T1000 (cell line): ENCODE measurements at places on chromosomes 7 and 10.

DNA sequence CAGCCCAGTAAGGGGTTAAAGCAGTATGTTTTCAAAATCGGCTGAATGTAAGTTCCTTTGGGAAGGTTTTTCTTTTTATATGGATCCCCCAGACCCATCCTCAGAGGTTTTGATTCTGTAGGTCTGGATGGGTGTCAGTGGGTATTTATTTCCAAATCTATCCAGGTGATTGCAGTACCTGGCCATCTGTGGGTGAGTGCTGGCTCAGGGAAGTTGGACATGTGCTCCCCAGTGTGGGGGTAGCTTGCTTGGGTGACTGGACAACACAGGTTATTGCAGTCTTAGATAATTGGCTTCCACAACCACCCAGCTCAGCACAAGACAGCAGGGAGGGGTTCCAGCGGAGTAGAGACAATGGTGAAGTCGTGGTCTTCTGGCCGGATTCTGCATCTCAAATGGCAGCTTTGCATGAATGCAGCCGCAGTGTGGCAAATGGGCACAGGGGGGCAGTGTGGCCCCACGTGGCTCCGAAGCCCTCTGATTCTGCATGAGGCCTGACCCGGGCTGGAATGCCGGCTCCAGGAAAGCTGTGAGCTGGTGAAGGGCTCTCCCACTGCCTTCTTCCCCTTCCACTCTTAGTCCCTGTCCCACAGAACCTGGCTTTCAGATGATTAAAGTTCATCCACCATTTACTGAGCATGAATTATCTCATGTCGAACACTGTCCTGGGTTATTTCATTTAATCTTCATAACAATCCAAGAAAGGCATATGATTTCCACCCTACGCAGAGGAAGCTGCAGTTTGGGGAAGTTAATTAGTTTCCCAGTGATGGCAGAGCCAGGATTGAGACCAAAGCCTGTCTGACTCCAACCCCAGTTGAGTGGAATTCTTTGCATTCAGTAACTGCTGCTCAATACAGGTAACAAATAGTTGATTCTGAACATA, 64.5 kb upstream of the SYPL1 start:
- DNase-seq, result peak; percentile 61

- DNase-seq, result no peak
Measured at GRCh38 chr7:112058686-112059085, 147.5 kb downstream of the DOCK4 start.

GRCh38 chr10:70672165-70673042, at the start of gene ADAMTS14:
Gene ADAMTS14, plus strand, starts transcription at chr10:70672506. Its CDS starts 297 bp downstream, at chr10:70672803.
- peak; percentile 26 for DNase-seq

- DNase-seq, result no peak
Measured at GRCh38 chr10:7804741-7805140, 13.6 kb upstream of the TAF3 start.

GRCh38 chr7:127177156-127177555, 75.6 kb downstream of the GRM8 start:
- DNase-seq, result no peak

- no peak for DNase-seq
Measured at GRCh38 chr10:119341459-119342301, 134.3 kb downstream of the GRK5 start.

- DNase-seq, result no peak
Measured at GRCh38 chr7:6271060-6271658, 1.3 kb downstream of the CYTH3 start.

DNA sequence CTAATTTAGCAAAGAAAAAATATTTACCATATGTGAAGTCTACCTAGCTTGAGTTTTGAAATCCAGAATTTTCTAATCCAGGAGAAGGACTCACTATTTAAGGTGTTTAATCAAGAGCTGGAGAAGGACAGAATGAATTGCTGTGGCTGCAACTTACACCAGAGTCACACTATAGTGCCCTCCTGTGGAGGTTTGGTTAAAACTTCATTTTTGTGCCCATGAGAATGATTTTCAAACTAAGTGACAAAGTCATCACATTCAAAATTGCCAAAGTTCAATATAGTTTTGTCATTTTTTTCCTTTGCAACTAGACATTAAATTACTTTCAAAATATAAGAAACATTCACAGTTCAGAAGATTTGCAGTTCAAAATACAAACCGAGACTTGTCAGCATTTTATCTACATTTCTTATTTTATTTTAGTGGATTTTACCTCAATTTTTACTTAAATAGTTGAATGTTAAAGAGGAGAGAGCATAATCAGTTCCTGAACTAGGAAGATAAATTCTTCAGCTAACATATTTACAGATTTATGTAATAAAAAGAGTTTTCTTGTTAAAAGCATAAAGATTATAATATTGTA, 70.7 kb downstream of the CABCOCO1 start:
- no peak for DNase-seq

- DNase-seq, result no peak
Measured at GRCh38 chr10:55146032-55146431, 345.0 kb upstream of the PCDH15 start.

DNA sequence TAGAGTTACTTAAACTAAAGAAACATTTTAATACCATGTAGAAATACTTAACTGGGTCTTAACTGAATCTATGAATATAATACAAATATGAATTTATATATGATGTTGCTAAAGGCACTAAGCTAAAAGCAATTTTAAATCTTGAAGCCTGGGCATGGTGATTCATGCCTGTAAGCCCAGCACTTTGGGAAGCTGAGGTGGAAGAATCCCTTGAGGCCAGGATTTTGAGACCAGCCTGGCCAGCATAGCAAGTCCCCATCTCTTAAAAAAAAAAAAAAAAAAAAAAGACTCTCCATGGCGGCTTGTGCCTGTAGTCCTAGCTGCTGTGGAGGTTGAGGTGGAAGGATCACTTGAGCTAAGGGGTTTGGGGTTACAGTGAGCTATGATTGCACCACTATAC, 95.3 kb downstream of the CCSER2 start:
- no peak for DNase-seq

DNA sequence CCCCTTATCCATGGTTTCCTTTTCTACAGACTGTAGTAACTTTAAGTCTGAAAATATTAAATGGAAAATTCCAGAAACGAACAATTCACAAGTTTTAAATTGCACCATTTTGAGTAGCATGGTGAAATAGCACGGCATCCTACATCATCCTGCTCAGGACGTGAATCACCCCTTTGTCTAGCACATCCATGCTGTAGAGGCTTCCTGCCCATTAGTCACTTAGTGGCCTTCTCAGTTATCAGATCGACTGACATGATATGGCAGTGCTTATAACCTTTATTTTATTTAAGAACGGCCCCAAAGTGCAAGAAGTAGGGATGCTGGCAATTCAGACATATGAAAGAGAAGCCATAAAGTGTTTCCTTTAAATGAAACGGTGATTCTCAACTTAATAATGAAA, 82.7 kb downstream of the CPXM2 start:
- DNase-seq, result no peak

DNA sequence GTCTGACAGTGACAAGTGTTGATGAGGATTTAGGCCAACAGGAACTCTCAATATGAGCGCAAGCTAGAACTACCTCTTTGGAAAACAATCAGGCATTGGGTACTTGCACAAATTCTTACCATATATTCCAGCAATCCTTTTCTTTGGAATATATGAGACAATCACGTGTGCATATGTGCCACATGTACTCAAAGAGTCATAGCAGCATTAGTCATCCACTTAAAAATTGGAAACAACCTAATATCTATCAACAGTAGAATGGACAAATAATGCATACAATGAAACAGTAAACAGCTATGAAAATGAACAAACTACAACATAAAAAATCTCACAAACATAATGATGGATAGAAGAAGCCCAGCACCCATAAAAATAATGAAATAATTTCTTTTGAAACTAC, 179.7 kb downstream of the GLI3 start:
- DNase-seq, result no peak

DNA sequence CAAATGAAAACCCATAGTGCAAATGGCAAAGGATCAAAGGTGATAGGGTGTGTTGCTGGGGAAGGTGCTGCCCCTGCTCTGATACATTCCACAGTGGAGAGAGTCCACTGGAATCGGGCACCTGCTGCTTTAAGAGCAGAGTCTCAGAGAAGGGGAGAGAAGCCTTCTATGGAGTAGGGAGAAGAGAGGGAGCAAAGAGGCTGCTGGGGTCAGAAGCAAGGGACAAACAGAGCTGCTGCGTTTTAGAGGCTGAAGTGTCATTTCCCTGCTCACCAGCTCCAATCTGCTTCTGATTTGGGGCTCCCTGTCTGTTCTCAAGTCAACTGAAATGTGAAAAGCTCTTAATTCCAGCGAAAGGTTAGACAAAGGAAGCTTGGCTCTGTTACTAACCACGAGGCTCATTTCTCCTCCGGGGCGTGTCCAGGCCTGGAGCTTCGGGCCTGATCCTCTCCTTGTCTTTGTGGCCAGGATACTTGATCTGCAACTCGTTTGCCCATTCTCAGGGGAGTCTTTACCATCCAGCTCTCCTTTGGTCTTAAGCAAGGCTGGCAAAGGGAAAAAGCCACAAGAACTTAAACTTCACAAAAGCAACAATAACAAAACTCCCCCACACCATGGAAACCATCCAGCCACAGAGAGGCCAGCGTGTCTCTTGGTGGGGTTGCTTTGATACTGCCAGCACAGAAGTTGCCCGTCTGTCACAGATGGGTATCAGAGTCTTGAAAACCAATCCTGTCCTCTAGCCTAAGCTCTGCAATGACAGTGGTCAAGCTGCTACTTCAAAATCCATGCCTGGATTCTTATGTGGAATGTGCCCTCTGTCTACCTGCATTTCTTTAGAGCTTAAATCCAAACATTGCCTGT, 692.6 kb downstream of the SUGCT start:
- DNase-seq, result no peak

- no peak for DNase-seq
Measured at GRCh38 chr10:16960551-16960950, 143.3 kb upstream of the RSU1 start.

- DNase-seq, result no peak
Measured at GRCh38 chr10:122744257-122744656, 44.6 kb upstream of the C10orf120 start.

DNA sequence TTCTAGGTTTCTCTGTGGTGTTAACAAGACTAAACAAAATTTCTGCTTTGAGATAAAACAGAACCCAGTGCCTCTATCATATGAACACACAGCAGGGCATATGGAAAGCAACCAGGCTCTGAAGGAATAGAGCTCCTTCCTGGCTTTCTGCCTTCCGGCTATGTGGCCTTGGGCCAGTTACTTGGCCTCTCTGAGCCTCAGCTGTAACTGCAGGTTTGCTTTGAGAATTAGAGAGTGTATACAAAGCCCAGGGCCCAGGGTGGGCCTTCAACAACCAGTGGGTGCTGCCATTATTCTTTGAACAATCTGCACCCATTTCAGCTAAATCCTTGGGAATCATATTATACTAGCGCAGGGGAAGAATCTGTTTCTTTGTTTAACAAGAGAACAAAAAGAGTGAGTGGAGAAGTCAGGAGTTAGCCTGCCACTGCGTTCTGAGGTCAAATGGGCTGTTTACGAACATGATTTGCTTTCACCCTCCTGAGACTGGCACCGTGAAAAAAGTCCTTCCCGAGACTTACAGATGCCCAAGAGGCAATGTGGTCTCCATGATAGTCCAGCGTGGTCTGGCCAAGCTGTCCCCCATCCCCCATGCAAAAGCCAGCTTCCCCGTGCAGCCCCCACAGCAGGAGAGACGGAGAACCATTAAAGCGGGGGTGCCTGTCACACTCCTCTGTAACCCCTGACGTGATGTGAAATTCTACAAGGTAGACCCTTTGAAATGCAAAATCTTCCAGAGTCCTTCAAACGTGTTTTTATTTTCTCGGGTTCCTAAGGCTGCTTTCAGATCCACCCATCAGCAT, 4.9 kb downstream of the FAM53B start:
- DNase-seq, result no peak

- no peak for DNase-seq
Measured at GRCh38 chr7:300546-301290, 10.7 kb downstream of the FOXL3 start.

DNA sequence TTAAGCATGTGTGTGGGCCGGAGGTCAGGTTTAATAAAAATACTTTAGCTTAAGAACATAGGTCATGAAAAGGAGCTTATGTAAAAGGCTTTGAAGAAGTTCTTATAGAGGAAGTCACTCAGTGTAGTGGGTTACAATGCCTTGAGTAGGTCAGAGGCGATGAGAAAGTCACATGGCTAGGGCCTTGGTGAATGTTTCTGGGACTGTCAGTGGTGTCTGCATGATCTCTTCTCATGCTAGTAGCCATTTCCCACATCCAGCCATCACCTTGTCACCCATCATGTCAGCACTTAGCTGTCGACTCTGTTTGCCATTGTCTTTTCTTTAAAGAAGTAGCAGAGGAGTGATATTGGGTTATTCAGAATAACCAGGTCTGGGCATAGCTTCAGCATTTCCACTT, 236.6 kb downstream of the CDK14 start:
- no peak for DNase-seq

DNA sequence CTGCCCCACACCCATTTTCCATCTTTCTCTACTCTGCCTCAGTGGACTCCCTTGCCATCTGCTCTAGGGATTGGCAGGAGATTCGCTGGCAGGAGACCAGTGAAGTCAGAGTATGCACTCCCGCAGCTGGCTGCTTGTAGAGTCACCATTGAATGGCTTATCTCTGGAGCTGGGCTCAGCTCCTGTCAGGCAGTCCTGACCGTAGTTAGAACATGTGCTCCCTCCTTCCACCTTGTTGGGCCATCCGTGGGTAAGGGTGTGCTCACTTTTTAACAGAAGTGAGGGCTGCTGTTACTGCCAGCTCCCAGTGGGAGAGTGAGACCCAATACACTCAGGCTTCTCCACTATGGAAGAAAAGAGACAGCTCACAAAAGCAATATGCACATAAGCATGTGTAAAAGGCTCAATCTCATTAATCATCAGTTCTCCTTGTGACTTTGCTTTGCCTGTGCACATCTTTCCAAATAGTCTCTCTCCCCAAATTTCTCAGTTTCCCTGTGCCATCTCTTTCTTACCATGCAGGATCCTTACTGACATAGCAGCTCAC, 773.3 kb downstream of the GRID1 start:
- no peak for DNase-seq

- no peak for DNase-seq
Measured at GRCh38 chr7:34622771-34623250, 35.2 kb upstream of the NPSR1 start.

GRCh38 chr7:152076940-152077933, 51.8 kb downstream of the GALNT11 start:
- DNase-seq, result no peak

- DNase-seq, result no peak
Measured at GRCh38 chr7:24908727-24909126, 71.3 kb downstream of the OSBPL3 start.

GRCh38 chr7:78529392-78529791, 730.8 kb downstream of the PHTF2 start:
- no peak for DNase-seq

DNA sequence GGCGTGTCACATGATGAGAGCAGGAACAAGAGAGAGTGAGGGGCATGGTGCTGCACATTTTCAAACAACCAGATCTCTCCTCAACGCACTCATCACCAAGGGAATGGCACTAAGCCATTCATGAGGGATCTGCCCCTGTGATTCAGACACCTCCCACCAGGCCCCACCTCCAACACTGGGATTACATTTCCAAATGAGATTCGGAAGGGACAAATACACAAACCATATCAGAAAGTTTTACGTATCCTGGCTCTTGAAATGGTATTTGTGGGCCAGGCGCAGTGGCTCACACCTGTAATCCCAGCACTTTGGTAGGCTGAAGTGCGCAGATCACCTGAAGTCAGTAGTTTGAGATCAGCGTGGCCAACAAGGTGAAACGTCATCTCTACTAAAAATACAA, 189.4 kb downstream of the PLXDC2 start:
- DNase-seq, result no peak
